ENCODE measurements at places on chromosomes 7 and 10. TPM values are rescaled to one million over a fixed set of nuclear protein-coding genes. Genes with fewer than 3 reads are reported as not detected.

DNA sequence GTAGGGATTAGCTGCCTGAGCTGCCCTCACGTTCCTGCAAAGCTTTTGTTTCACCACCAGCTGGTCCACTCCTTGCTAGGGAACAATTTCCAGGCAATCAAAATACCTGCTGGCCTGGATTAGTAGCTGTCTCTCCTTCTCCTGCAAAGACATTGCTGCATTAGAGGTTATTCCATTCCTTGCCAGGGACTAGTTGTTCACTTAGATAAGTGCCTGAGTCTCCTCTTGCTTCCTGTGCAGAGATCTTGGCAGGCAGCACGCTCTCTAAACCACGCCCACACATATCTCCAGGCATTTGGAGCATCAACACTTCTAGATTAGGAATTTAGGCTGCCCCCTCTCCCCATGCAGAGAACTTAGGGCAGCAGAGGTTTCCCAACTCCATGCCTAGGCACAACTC lies 150.4 kb upstream of the SMIM30 start:
- no peak for DNase-seq

GRCh38 chr7:123809471-123809870 lies 35.5 kb upstream of the HYAL4 start:
- DNase-seq: no peak

GRCh38 chr10:13056456-13057077 lies 43.4 kb upstream of the OPTN start:
- DNase-seq: no peak

Gene ANKRD16
- total RNA-seq: 5.8 TPM

Gene ZNF488
- total RNA-seq: 0.46 TPM

DNA sequence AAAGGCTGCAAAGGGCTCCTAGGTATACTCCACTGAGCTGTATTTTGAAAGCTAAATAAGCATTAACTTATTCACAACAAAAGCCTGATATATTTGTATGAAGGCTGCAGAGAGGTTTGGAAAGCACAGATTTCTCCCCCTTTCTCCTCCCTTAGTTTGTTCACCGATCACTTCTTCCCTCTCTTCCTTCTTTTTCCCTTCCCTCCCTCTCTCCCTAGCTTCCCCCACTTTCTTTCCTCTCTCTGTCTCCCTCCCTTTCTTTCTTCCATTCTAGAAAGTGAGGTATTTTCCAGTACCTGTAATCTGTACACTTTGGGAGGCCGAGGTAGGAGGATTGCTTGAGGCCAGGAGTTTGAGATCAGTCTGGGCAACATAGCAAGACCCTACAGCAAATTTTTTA lies 62.1 kb downstream of the HHEX start:
- DNase-seq: no peak

Gene NRG3
- total RNA-seq: not detected

- no peak for DNase-seq
Measured at GRCh38 chr7:105759670-105760550, 116.5 kb downstream of the ATXN7L1 start.

Gene SCIN
- total RNA-seq: 0.10 TPM

- DNase-seq: no peak
Measured at GRCh38 chr7:68623030-68623429, 975.2 kb upstream of the AUTS2 start.

Measured in activated T-cell treated with anti-CD3 and anti-CD28 coated beads, Interleukin-2, amount 50 U/mL, for 72 hours (primary cell).